Stimulated activated CD4-positive, alpha-beta T cell treated with anti-CD3 and anti-CD28 coated beads, Interleukin-2, amount 100 ng/mL, for 24 hours (primary cell): ENCODE measurements at places on chromosomes 16 and 17.
A peak's percentile ranks its signal among the peaks of the same experiment; 100 is the strongest.

GRCh38 chr17:60874772-60875171 is 197.1 kb downstream of the BCAS3 start:
- DNase-seq: no peak

GRCh38 chr16:1899641-1900451 is 18.4 kb downstream of the HS3ST6 start:
- DNase-seq: no peak

DNA sequence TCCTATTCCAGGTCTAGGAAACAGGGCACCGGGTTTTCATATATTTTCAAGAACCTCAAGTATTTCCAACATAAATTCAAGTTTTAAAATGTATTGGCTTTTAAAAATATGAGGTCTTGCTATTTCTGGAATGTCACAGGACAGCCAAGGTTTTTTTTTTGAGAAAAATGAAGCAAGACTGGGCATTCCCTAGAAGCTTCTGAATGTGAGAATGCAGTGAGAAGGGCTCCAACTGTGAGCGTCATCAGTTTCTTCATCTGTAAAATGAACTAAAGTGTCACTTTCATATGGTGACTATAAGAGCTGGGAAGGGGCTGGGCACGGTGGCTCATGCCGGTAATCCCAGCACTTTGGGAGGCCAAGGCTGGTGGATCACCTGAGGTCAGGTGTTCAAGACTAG is 455.8 kb upstream of the MAF start:
- no peak for DNase-seq

DNA sequence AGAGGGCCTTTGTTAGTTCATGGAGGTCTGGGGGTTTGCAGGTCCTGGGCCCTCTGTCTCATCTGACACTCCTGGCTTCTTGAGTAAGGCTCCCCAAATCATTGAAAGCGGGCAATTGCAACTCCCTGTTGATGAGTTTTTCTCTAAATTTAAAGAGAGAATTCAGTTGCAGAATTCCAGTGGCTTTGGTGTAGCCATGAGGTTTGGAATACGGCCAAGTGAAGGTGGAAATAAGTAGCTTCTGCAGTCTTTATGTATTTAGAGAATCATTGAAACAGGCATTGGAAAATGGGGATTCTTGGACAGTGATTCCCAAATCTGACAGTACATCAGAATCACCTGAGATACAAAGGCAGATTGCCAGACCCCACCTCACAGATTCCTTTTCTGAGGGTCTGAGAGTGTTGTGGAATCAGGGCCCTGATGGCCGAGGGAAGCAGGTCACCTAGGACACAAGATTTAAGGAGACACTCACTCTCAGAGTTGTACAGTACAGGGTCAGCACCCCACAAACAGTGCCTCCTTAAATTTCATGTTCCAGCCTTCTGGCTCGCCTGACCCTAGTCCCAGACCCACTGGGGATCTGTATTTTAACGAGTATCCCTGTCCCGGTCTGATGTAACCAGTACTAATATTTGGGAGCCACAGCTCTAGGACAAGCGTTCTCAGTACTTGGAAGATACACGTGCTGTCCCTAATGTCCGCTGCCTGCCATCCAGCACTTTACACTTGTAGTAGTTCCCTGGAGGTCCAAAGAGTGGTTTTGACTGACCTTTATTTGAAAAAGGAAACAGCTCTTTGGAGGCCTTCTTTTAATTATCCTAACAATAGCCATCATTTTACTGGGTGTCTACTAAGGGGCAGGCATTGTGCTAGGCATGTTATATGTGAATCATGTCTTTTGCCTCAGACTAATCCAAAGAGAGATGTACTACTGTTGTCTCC is 37.8 kb downstream of the YPEL2 start:
- DNase-seq: no peak

DNA sequence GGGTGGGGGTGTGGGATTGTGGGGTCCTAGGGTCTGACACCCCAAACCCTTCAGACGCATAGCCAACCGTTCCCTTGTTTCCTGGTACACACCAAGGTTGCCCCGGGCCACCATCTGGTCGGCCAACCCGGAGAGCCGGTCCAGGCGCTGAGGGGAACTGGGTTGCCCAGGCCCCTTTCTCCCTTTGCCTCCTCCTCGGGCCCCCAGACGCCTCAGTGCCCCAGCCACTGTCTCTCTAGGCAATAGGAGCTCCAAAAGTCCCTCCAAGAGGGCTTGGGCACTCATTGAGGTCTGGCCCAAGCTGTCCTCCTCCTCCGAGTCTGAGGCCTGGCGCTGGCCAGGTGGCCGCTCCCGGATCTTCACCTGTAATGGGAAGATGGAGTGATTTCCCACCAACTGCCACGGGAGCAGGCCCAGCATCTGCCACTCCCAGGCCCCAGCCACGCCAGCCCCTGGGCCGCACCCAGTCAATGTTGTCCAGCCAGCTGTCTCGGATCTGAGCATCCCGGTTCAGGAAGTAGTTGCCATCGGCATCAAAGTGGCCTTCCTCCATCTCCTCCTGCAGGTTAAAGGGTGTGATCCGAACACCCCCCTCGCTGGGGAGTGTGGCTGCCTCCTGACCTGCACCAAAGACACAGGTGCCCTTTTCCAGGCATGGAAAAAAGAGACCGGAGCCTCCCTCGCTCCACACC is 1.5 kb downstream of the CD2BP2 start:
- DNase-seq: no peak

GRCh38 chr17:31722251-31723056 is 136.6 kb downstream of the COPRS start:
- DNase-seq: no peak

GRCh38 chr17:7929158-7930023 is at the start of gene KCNAB3:
Gene KCNAB3, minus strand, starts transcription at chr17:7929856. Its CDS starts 421 bp downstream, at chr17:7929435.
- peak; percentile 65 for DNase-seq

DNA sequence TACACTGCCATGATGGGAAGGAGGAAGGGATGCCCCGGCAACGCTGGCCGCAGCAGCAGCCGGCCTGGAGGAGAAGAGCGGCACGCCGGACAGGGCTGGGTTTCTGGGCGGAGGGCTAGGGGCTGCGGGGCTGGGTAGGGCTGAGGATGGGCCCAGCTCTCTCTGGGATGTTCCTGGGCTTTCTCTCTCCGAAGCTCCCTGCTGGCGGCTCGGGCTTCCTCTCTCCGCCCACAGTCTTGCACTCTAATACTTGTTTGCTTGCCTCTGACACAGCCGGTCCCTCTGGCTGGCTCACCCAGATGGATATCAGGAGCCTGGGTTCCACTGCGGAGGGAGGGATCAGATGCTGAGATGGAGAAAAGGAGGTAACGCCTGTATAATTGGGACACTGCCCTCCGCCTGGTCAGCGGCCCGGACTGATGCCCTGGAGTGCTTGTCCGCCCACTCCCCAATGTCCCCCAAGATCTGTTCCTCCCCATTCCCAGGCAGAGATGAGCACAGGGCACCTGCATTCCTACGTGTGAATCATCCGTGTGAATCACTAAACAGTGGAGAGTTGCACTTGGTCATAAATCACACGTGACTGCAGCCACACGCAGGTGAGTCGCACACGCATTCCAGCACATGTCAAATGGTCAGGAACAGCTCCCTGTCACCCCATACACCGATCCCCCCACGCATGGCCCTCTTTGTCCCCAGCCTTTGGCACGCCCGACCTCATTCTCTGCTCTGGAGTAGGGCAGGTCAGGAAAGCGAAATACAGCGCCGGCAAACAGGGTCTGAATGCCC is at the start of gene ALOXE3:
Gene ALOXE3 (minus strand): TSS at position 535 of the 789 bp plus-strand sequence. CDS start 524 bp downstream, at position 11.
- peak; percentile 33 for DNase-seq

DNA sequence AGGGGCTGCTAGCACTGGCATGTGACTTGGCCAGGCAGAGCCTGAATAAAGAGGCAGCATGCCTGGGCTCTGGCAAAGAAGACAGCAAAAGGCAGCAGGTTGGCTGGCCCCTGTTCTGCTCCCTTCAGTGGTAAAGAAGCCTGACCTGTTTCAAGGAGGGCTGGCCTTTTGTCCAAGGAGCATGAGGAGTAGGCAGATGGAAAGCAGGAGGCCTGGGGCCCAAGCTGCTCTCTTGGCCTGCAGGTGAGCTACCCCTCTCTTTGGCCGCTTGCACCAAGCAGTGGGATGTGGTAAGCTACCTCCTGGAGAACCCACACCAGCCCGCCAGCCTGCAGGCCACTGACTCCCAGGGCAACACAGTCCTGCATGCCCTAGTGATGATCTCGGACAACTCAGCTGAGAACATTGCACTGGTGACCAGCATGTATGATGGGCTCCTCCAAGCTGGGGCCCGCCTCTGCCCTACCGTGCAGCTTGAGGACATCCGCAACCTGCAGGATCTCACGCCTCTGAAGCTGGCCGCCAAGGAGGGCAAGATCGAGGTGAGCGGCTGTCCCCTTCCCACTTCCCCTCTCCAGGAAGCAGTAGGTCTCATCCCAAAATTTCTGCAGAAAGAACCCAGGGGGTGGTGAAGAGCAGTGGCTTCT is 8.0 kb downstream of the TRPV2 start:
- DNase-seq: no peak

DNA sequence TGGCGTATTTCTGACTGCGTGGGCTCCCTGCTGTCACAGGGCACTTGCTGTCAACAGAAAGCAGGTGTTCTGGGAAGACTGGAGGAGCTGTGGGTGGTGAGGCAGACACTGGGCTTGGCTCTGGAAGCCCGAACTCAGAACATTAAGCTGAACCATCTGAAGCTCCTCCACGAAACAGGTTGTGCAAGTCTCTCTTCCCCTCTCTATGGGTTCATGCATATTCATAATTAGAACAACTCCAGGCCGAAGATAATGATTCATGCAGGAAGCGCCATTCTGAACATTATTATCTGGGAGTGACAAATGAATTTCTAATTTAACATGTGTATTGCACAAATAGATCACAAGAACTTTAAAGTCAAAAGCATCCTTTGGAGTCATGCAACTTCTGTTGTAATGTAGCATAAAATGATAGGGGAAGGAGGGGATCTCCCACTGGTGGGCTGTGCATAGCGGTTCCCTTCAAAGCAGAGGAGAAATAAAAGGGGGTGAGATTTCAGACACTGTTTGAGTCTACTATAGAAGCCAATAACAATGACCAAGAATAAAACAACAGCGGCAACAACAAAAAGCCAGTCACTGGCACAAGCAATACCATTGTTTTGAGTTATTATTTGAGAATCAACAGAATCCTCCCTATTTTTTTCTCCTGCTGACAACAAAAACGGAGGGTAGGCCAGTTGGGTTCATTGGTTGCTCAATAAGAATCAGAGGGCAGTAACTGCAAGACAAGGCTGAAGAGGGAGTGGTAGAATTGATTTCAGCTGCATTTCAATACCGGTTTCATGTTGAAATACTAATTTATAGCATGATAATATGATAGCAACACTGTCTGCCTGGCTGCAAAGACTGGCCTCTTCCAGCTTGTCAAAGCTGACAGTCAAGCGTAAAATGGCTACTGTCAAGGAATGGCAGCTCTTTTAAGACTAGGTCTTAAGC is 407.3 kb downstream of the XYLT1 start:
- DNase-seq: no peak

GRCh38 chr17:76540381-76541300 is 797 bp downstream of the PRCD start:
- no peak for DNase-seq
